ENCODE measurements at places on chromosomes 11 and 22. TPM values are rescaled to one million over a fixed set of nuclear protein-coding genes. Genes with fewer than 3 reads are reported as not detected.

Gene CYB5R3
- 51.8 TPM for polyA plus RNA-seq

Gene ARHGEF17
- 19.2 TPM for polyA plus RNA-seq

Gene ZNF215
- polyA plus RNA-seq = 1.0 TPM

Gene OR2AT4
- polyA plus RNA-seq = not detected

Gene BATF2
- polyA plus RNA-seq = 0.35 TPM

Gene KCNJ4
- polyA plus RNA-seq = 0.12 TPM

Gene JHY
- polyA plus RNA-seq = 3.4 TPM

Gene NUP98
- polyA plus RNA-seq = 53.0 TPM

Gene FZD4
- polyA plus RNA-seq = 0.61 TPM

Gene MS4A8
- not detected for polyA plus RNA-seq

Gene SLC35E4
- 3.3 TPM for polyA plus RNA-seq

Gene EWSR1
- 272 TPM for polyA plus RNA-seq

Gene E2F8
- 6.4 TPM for polyA plus RNA-seq

Gene APOBEC3C
- polyA plus RNA-seq = 31.1 TPM

Gene SHISAL1
- 2.2 TPM for polyA plus RNA-seq

Gene RBMXL2
- polyA plus RNA-seq = not detected

Gene OR51B2
- polyA plus RNA-seq = not detected

Gene MS4A4E
- polyA plus RNA-seq = not detected

Gene LAYN
- 12.0 TPM for polyA plus RNA-seq

Gene ZBTB16
- not detected for polyA plus RNA-seq

Gene TMEM126B
- 75.0 TPM for polyA plus RNA-seq

Gene SEC14L6
- polyA plus RNA-seq = not detected

Gene NXPE2
- not detected for polyA plus RNA-seq

Gene CRYBA4
- polyA plus RNA-seq = not detected

Gene FAM111B
- polyA plus RNA-seq = 12.6 TPM

Gene OR2AG1
- polyA plus RNA-seq = not detected

All from A549 (cell line).